ENCODE measurements at places on chromosomes 7 and 10.

DNA sequence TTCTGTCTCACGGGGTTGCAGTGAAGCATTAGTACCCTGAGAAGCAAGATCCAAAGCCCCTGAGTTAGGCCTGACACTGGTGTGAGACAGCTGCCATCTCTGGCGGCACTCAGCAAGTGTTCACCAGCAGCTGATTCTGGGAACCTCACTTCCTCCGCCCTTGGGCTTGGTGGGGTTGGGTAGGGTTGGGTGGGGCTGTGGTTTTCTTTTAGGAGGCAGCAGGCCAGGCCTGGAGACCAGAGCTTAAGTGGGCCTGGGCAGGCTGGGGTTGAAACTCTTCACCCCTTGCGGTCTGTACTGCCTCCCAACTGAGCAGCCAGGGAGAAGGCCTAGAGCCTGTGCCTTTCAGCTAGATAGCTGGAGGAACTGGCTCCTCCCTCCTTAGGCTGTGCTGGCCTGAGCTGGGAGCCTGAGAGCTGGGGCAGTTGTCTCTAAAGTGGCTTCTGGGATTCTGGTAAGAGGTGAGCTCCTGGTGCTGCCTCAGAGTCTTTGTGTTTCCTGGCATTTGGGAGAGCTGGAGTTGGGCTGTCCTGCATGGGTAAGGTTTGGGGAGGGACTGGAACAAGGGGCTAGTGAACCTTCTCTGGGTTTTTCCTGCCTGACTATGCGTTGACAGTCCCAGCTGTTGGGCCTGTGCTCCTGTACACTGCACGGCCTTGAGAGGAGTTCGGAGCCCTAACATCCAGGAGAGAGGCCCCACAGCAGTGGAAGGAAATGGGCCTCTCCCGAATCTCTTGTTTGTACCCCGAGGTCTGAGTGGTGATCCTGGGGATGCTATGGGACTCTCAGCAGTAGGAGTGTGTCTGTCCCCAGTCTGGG is 5.1 kb downstream of the TSPAN14 start:
- H3K27me3 ChIP-seq = no peaks in the 10 kb centered on the region
- H3K27ac ChIP-seq = peak overlapping the region; percentile 42
- no peak overlapping the region for H3K4me3 ChIP-seq
- H3K36me3 ChIP-seq = no peaks in the 10 kb centered on the region

- DNase-seq = no peak
- H3K27ac ChIP-seq = no peak overlapping the region
Observed at GRCh38 chr7:30301751-30302150, 17.4 kb downstream of the ZNRF2 start.

DNA sequence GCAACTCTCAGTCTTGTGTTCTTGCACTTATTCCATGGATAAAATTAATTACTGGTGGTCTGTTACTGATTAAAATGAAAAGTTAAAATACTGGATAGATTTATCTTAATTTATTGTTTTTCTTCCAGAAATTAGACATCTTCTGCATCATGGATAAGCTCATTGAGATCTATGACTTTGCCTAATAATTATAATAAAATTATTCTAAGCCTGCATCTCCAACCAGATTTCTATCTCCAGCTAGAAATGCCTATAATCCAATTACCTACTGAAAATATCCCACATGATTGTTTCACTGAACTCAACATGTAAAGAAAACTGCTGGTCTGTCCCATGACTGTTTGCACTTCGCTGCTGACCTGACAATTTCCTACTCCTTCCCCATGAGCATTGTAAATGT is 88.3 kb upstream of the ACBD5 start:
- DNase-seq = no peak
- H3K27ac ChIP-seq = no peak overlapping the region
- no peaks in the 10 kb centered on the region for H3K4me1 ChIP-seq
- no peak overlapping the region for H3K4me3 ChIP-seq
- H3K27me3 ChIP-seq = no peaks in the 10 kb centered on the region
- H3K36me3 ChIP-seq = no peaks in the 10 kb centered on the region

- no peaks in the 10 kb centered on the region for H3K36me3 ChIP-seq
- no peak for DNase-seq
- H3K27me3 ChIP-seq = no peaks in the 10 kb centered on the region
- no peak overlapping the region for H3K4me3 ChIP-seq
- H3K4me1 ChIP-seq = no peaks in the 10 kb centered on the region
Observed at GRCh38 chr10:3958472-3958996, 173.5 kb upstream of the KLF6 start.

DNA sequence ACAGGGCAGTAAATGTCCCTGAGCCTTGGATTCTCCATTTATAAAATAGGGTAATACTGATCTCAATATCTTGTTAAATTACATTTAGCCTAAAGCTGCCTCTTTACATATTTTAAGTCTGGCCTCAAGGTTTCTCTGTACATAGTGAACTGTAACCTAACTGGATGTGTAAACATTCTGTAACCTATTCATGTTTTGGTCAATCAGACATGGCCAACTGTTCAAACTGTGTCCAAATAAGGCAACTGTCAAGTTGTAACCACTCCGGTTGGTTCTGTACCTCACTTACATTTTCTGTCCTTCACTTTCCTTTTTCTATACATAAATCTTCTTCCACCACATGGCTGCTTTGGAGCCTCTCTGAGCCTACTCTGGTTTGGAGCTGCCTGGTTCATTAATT is 107.1 kb upstream of the ITGB1 start:
- H3K4me1 ChIP-seq = no peaks in the 10 kb centered on the region
- no peak for DNase-seq
- H3K27ac ChIP-seq = no peak overlapping the region
- no peaks in the 10 kb centered on the region for H3K27me3 ChIP-seq
- no peak overlapping the region for H3K4me3 ChIP-seq

DNA sequence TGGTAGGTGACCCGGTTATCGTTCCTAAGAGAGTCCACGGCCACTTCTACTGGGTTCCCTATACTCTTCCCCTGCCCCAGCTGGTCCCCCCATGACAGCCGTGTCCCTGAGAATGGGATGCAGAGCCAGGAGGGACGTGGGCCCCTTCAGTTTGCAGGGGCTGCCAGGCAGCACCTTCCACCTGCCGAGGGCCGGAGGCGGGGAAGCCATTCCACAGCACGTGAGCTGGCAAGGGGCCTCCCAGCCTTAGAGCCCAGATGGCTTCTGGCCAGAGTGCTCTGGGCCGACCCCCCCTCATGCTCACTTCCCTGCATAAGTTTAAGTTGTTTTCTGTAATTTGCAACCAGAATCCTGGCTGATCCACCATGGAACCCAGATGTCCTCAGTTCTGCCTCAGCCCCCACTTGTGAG is 39.0 kb downstream of the DIP2C start:
- no peaks in the 10 kb centered on the region for H3K36me3 ChIP-seq
- no peaks in the 10 kb centered on the region for H3K27me3 ChIP-seq
- no peaks in the 10 kb centered on the region for H3K4me1 ChIP-seq
- no peak overlapping the region for H3K27ac ChIP-seq
- no peak overlapping the region for H3K4me3 ChIP-seq

GRCh38 chr7:22205631-22206030 is 151.3 kb downstream of the RAPGEF5 start:
- no peak overlapping the region for H3K4me3 ChIP-seq
- no peak for DNase-seq
- H3K27me3 ChIP-seq = no peaks in the 10 kb centered on the region
- peaks cover 11% of the 10 kb centered on the region for H3K4me1 ChIP-seq
- H3K27ac ChIP-seq = no peak overlapping the region

- peaks cover 21% of the 10 kb centered on the region for H3K4me1 ChIP-seq
- peak; percentile 76 for DNase-seq
- peak overlapping the region; percentile 96 for H3K27ac ChIP-seq
- H3K4me3 ChIP-seq = peak overlapping the region; percentile 77
Observed at GRCh38 chr7:7181519-7182155, 707 bp upstream of the C1GALT1 start.

GRCh38 chr10:123554656-123555055 is 111.5 kb upstream of the GPR26 start:
- DNase-seq = no peak
- no peak overlapping the region for H3K4me3 ChIP-seq
- 0 out of 2 replicates have a peak, but pooled peaks cover 5% of the 10 kb centered on the region for H3K4me1 ChIP-seq

- no peaks in the 10 kb centered on the region for H3K36me3 ChIP-seq
- DNase-seq = no peak
Observed at GRCh38 chr10:4061441-4061951, 276.5 kb upstream of the KLF6 start.

GRCh38 chr10:95133016-95133752 is 60.9 kb upstream of the ACSM6 start:
- no peaks in the 10 kb centered on the region for H3K27me3 ChIP-seq
- DNase-seq = peak; percentile 86
- no peak overlapping the region for H3K4me3 ChIP-seq

Measured in MM.1S (cell line).